ENCODE measurements at places on chromosomes 4 and X.
A peak's percentile ranks its signal among the peaks of the same experiment; 100 is the strongest.

DNA sequence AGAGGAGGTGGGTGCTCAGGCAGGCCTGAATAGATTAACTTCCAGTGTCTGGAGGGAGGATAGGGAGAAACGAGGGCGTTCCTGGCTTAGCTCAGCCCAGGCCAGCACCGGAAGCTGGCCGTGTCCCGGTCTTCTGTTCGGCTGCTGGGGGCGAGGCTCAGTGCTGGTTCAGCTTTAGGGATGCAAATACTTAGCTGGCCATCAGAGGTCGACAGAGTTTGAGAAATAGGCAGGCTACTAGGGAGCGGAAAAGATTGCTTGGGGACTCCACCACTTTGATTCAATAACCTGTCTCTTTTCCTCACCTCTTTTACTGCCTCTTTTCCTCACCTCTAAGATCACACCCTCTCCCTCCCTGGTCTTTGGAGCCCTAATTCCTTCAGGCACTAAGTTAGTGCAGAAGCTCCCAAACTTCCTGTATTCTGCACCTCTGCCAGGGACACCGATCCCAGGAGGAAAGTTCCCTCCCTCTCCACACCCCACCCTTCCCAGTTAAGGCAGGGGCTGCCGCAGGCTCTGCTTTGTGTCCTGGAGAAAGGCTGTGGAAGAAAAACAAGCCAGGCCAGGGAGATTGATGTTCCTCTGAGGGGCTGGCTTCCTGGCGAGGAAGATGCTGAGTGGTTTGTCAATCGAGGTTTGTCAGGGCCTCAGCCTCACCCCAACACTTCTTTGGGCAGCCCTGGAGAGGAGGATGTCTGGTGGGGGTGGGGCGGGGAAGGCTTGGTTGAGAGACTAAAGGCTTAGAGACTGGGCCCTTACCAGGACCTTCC is 6.0 kb upstream of the EFNB1 start:
- no peak for DNase-seq

GRCh38 chr4:105357258-105357980 is 116.4 kb downstream of the PPA2 start:
- DNase-seq = no peak

- DNase-seq = peak; percentile 65
Observed at GRCh38 chrX:45758738-45759397, 558.2 kb upstream of the DIPK2B start.

- no peak for DNase-seq
Observed at GRCh38 chr4:188002323-188002722, 6.8 kb downstream of the ZFP42 start.

DNA sequence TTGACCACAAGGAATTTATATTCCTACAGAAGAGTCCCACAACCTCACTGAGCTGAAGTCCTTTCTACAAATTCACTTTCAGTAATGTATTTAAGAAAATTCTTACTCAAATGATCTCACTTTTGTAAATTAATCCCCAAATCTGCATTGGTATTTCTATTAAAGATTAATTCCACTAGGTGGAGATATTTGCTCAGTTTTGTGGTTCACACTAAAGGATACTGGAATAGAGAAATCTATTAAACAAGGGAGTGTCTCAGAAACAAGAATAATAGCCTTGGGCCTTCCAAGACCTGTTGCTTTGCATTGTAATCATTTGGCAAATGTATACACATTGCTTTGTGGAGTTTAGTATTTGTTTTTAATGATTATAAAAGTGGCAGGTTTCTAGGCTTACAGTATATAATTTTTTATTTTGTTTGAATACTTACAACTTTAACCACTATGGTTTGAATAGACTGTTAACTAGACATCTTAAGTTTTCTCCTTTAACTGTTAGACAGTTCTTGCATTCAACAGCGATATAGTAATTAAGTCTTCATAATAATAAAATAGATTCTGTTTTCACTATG is 25.9 kb downstream of the CFAP299 start:
- DNase-seq = peak; percentile 41

DNA sequence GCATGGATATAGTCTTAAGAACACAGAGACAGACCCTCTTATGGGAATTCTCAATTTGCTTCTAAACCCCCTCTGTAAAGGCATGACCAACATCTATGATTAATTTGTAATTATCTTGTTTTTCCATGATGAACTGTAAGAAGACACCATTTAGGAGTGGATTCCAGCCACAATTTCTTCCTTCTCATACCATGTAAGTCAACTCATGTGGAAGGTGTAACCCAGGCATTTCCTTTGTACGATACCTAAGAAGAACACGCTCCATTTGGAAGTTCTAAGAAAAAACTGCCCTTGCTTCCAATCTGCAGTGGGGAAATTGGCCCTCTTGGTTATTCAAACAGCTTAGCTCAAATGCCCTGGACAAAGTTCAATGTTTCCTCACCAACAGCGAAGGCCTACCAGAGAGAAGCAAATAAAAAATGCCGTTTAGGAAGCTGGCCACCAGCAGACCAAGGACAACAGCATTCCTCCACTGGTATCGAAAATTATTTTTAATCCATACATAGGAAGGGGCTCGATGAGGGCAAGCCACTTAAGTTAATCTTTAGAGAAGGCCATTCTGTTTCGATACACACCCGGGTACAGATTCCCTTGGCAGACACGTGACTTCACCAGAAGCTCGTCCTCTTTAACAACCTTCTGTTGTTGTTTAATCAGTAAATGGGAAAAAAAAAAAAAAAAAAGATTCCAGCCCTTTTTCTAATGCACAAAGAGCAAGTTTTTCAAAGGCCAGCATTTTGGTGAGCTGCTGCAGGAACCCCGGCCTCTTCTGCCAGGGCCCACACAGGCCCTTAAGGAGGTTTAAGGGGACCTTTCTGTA is 2.6 kb downstream of the DHRSX start:
- no peak for DNase-seq

- no peak for DNase-seq
Observed at GRCh38 chrX:136714626-136715599, 65.8 kb downstream of the ARHGEF6 start.

GRCh38 chr4:3019145-3019846 is 55.0 kb downstream of the HTT-AS start:
- DNase-seq = no peak

Measured in CD4-positive, alpha-beta memory T cell (primary cell).